ENCODE measurements at places on chromosomes 6 and 20.
A peak's percentile ranks its signal among the peaks of the same experiment; 100 is the strongest.

- peak; percentile 85 for DNase-seq
These were observed 125.5 kb downstream of the EPHA7 start for GRCh38 chr6:93293872-93294271.

- DNase-seq, result no peak
These were observed 37.0 kb downstream of the ZFP64 start for GRCh38 chr20:52154575-52154974.

DNA sequence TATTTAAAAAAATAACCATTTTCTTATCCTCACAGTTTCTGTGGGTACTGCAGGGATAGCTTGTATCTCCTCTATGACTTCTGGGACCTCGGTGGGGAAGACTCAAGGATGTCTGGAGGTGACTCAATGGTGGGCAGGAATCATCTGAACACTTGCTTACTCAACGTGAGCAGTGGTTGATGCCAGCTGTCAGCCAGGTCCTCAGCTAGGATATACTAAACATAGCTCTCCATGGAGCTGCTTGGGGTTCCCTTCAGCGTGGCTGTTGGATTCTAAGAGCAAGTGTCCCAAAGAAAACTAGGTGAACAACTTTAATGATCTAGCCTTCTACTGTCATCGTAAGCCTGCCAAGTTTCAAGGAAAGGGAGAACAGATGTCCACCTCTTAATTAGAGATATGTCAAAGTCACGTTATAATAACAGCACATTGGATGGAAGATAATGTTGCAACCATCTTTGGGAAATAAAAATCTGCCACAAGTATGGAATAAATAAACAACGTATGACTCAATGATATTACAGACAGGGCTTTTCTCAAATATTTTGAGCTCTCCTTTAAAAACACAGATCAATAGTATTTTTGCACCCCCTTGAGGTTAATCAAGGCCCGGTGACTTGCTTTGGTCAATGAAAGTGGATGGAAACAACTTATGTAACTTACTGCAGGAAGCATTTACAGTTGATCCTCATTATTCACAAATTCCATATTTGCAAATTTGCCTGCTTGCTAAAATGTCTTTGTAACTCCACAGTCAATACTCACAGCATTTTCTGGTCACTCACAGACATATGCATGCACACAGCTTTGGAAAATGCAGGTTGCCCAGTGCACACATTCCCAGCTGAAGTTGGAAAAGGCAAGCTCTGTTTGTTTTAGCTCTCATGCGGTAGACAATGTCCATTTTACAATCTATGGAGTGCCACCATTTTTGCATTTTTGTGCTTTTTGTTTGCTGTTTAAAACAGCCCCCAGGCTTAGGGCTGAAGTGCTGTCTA, 6.6 kb upstream of the HEBP2 start:
- no peak for DNase-seq

GRCh38 chr6:7675353-7675945, 50.5 kb upstream of the BMP6 start:
- no peak for DNase-seq

DNA sequence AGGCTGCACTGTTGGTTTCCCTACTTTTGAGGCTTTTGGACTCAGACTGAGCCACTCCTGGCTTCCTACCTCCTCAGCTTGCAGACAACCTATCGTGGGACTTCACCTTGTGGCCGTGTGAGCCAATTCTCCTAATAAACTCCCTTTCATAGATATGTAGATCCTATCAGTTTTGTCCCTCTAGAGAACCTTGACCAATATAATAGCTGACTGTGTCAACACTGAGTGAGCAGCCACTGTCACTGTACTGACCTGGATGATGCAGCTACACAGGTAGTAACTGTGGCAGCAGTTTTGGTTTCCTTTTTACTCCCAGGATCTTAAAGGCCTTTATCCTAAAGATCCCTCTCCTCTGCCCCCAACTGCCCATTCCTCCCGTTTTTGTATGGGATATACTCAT, 70.2 kb downstream of the SLC22A3 start:
- no peak for DNase-seq

- DNase-seq, result no peak
These were observed 365.9 kb upstream of the AGPAT4 start for GRCh38 chr6:161639772-161640171.

- DNase-seq, result no peak
These were observed 312.7 kb upstream of the TBX18 start for GRCh38 chr6:85077098-85077497.

- DNase-seq, result no peak
These were observed 51.6 kb downstream of the EYA2 start for GRCh38 chr20:46946181-46946624.

Data from NCI-H1436 (cell line).